Right renal pelvis (tissue), 4 donors: ENCODE measurements at places on chromosomes 6 and 20. TPM values are rescaled to one million over a fixed set of nuclear protein-coding genes. Genes with fewer than 3 reads are reported as not detected.

The PPP1R14C gene
- 25.5 TPM for polyA plus RNA-seq

The TNFRSF6B gene
- polyA plus RNA-seq = 1.1 TPM

The OR2J2 gene
- not detected for polyA plus RNA-seq

The GHRH gene
- not detected for polyA plus RNA-seq

The KHDRBS2 gene
- 2.6 TPM for polyA plus RNA-seq

The MTFR2 gene
- 3.0 TPM for polyA plus RNA-seq

The TMEM74B gene
- 4.0 TPM for polyA plus RNA-seq

The MAS1 gene
- not detected for polyA plus RNA-seq

The TMEM244 gene
- polyA plus RNA-seq = not detected

The TRIM31 gene
- not detected for polyA plus RNA-seq

The ZBTB12 gene
- 23.8 TPM for polyA plus RNA-seq

The RGS17 gene
- polyA plus RNA-seq = 2.3 TPM

The TREML2 gene
- polyA plus RNA-seq = 0.40 TPM

The ZSCAN9 gene
- polyA plus RNA-seq = 31.4 TPM

The C20orf144 gene
- 0.12 TPM for polyA plus RNA-seq

The CRISP3 gene
- polyA plus RNA-seq = 0.42 TPM

The POU5F1 gene
- 7.3 TPM for polyA plus RNA-seq
